Psoas muscle (tissue), 8 donors: ENCODE measurements at places on chromosomes 2 and 18. TPM values are rescaled to one million over a fixed set of nuclear protein-coding genes. Genes with fewer than 3 reads are reported as not detected.
A peak's percentile ranks its signal among the peaks of the same experiment; 100 is the strongest.

Gene PFN4
- total RNA-seq = 0.24 TPM

Gene SERPINB7
- total RNA-seq = not detected

Gene DGUOK
- 20.3 TPM for total RNA-seq

Gene RAPH1
- 40.6 TPM for total RNA-seq

Gene LYPD1
- total RNA-seq = not detected

Gene EPHA4
- total RNA-seq = 5.9 TPM

Gene LINC00305
- not detected for total RNA-seq

Gene CFAP221
- 0.36 TPM for total RNA-seq

Gene MOCOS
- total RNA-seq = 0.91 TPM

Gene ICOS
- total RNA-seq = not detected

Gene RTP5
- total RNA-seq = not detected

Gene REG3A
- total RNA-seq = not detected

Gene SLC16A14
- 0.75 TPM for total RNA-seq

Gene CDH19
- 0.13 TPM for total RNA-seq

GRCh38 chr2:54678719-54679118 is 44.7 kb upstream of the EML6 start:
- no peaks in the 10 kb centered on the region for H3K27me3 ChIP-seq
- no peaks in the 10 kb centered on the region for H3K36me3 ChIP-seq
- DNase-seq = no peak
- H3K4me3 ChIP-seq = no peak overlapping the region

DNA sequence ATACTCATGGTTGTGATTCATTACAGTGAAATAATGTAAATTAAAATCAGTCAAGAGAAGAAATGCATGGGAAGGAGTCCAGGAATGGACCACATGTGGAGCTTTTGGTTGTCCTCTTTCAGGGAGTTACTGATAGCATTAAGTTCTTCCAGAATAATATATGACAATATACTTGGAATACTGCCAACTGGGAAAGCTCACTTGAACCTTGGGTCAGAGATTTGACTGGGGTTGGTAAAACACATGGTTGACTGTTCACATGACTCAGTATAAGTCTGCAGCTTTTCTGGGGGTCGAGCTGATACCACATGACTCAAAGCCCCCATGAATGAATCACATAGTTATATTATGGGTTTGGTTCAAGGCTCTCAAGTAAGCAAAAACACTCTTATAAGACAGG is 1109.0 kb upstream of the CHAC2 start:
- H3K4me3 ChIP-seq = no peak overlapping the region
- no peaks in the 10 kb centered on the region for H3K4me1 ChIP-seq
- H3K36me3 ChIP-seq = no peaks in the 10 kb centered on the region
- H3K27me3 ChIP-seq = no peaks in the 10 kb centered on the region

- peak; percentile 62 for DNase-seq
- peaks cover 50% of the 10 kb centered on the region for H3K4me1 ChIP-seq
- H3K36me3 ChIP-seq = no peaks in the 10 kb centered on the region
- H3K4me3 ChIP-seq = peak overlapping the region; percentile 99
Measured at GRCh38 chr2:222861411-222862105, 722 bp downstream of the ACSL3 start.

GRCh38 chr2:17736989-17737388 is 16.6 kb downstream of the SMC6 start:
- DNase-seq = no peak
- H3K27ac ChIP-seq = no peak overlapping the region
- no peaks in the 10 kb centered on the region for H3K27me3 ChIP-seq
- H3K4me3 ChIP-seq = no peak overlapping the region
- peaks cover 7% of the 10 kb centered on the region for H3K36me3 ChIP-seq

DNA sequence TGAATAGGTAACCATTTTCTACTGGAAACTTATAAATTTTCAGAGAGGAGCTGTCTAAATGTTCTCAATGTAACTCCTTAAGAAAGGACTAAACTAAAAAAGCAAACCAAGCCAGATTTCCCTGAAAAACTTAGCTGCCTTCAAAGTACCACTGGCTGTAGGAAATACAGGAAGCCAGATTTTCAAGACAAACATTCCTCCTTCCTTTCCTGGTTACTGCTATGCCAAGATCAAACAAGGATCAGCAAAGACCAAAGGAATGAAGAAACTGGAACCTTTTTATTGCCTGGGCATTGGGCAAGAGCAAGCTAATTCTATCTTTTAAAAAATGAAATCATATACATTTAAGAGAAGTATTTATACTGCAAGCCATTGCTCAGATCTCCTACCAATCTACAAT is 212.7 kb downstream of the DYM start:
- no peak for DNase-seq
- H3K27ac ChIP-seq = no peak overlapping the region
- no peak overlapping the region for H3K4me3 ChIP-seq
- no peaks in the 10 kb centered on the region for H3K4me1 ChIP-seq
- no peaks in the 10 kb centered on the region for H3K36me3 ChIP-seq

DNA sequence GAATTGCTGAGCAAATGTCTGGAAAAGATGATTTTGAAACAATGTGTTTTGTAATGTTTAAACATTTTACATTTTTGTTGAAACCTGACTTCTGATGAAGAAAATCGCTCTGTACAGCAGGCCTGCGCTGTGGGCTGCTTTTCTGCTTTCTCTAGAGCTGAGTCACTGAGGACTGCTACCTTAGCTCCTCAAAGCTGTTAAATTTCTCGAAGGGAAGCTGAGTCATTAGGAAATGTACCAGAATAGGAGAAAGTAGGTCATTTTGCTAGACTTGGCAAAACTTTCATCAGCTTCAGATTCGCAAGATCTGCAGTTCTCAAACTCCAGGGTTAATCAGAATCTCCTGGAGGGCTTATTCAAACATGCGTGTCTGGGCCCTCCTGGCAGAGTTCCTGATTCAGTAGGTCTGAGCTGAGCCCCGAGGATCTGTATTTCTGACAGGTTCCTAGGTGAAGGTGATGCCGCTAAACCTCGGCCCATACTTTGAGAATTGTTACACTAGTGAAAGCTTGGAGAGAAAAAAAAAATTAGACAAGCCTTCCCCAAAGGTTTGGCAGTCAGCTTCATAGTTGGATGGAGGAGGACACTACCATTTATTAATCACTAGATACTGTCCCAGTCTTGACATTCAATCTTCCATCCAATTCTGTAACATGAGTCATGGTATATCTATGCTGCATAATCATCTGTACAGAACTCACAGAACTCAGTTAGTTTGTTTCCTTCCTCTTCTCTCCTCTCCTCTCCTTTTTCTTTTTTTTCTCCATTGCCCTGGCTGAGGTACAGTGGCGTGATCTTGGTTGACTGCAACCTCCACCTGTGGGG is 297.6 kb downstream of the PARD3B start:
- H3K36me3 ChIP-seq = no peaks in the 10 kb centered on the region
- H3K4me3 ChIP-seq = peak overlapping the region; percentile 11
- peak overlapping the region; percentile 67 for H3K27ac ChIP-seq
- no peaks in the 10 kb centered on the region for H3K27me3 ChIP-seq
- peaks cover 25% of the 10 kb centered on the region for H3K4me1 ChIP-seq
- DNase-seq = peak; percentile 68

GRCh38 chr2:162475661-162476060 is 131.7 kb downstream of the GCA start:
- H3K36me3 ChIP-seq = no peaks in the 10 kb centered on the region
- no peak overlapping the region for H3K27ac ChIP-seq
- H3K4me3 ChIP-seq = no peak overlapping the region
- H3K4me1 ChIP-seq = no peaks in the 10 kb centered on the region

DNA sequence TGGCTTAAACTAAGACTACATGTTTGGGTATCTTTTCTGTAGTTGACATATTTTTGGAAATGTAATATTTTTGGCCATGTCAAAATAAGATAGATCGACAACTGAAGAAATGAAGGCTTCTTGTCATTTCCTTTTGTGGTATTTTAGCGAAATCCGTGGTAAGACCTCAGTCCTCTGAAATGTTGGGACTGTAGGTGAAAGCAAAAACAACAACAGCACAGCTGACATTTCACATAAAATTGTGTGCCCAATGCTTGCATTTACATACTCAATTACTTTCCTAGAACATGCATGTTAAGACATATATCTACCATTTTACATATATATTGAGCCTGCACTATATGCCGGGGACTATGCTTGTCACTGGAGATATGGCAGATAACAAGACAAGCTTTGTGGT is 50.2 kb downstream of the SPP2 start:
- no peak overlapping the region for H3K27ac ChIP-seq
- no peaks in the 10 kb centered on the region for H3K4me1 ChIP-seq
- no peaks in the 10 kb centered on the region for H3K36me3 ChIP-seq
- DNase-seq = no peak

GRCh38 chr2:60652832-60653340 is 99.4 kb upstream of the BCL11A start:
- no peaks in the 10 kb centered on the region for H3K4me1 ChIP-seq
- H3K36me3 ChIP-seq = no peaks in the 10 kb centered on the region
- no peak overlapping the region for H3K27ac ChIP-seq
- no peak for DNase-seq
- no peaks in the 10 kb centered on the region for H3K27me3 ChIP-seq
- peak overlapping the region; percentile 45 for H3K4me3 ChIP-seq

GRCh38 chr2:84038866-84039265 is 420.2 kb downstream of the SUCLG1 start:
- no peak overlapping the region for H3K27ac ChIP-seq
- H3K4me1 ChIP-seq = no peaks in the 10 kb centered on the region
- no peak overlapping the region for H3K4me3 ChIP-seq

GRCh38 chr2:64819774-64820688 is 166.3 kb upstream of the SERTAD2 start:
- H3K27me3 ChIP-seq = no peaks in the 10 kb centered on the region
- DNase-seq = no peak

DNA sequence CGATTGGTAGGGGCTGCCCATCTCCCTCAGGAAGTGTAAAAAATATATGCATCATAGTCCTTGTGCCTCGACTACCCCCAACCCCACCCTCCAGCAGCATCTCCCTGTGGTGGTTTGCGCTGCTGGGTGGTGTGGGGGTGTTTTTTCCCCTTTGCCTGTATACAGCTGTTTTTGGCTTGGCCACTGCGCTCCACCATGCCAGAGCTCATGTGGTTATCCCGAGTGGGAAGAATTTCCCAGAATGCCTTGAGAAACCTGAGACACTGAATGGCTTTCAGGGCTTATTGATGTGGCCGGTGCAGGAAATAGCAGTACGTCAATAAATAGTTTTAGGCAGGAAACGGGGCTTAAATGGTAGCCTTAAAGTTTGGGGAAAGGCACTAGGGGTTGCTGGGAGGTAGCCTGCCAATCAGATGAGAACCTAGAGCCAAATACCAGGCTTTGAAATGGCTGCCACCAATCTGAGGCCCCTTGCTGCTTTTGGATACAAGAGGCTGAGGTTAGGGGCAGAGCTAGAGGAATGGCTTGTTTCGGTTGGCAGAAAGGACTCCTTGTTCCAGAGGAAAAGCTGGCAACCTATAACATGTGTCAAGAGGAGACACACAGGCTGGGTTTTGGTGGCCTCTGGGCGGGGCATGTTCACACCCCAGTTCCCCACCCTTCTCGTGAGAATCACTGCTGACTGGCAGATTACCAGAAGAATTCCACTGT is 144.1 kb downstream of the SMAD7 start:
- H3K4me3 ChIP-seq = no peak overlapping the region
- H3K4me1 ChIP-seq = peaks cover 17% of the 10 kb centered on the region
- H3K27ac ChIP-seq = peak overlapping the region; percentile 30
- peak; percentile 55 for DNase-seq
- no peaks in the 10 kb centered on the region for H3K27me3 ChIP-seq
- H3K36me3 ChIP-seq = no peaks in the 10 kb centered on the region

- H3K4me1 ChIP-seq = peaks cover 22% of the 10 kb centered on the region
- H3K27ac ChIP-seq = peak overlapping the region; percentile 99
- no peaks in the 10 kb centered on the region for H3K36me3 ChIP-seq
- H3K27me3 ChIP-seq = no peaks in the 10 kb centered on the region
- H3K4me3 ChIP-seq = peak overlapping the region; percentile 78
- no peak for DNase-seq
Measured at GRCh38 chr2:197453914-197454398, 604 bp downstream of the COQ10B start.

DNA sequence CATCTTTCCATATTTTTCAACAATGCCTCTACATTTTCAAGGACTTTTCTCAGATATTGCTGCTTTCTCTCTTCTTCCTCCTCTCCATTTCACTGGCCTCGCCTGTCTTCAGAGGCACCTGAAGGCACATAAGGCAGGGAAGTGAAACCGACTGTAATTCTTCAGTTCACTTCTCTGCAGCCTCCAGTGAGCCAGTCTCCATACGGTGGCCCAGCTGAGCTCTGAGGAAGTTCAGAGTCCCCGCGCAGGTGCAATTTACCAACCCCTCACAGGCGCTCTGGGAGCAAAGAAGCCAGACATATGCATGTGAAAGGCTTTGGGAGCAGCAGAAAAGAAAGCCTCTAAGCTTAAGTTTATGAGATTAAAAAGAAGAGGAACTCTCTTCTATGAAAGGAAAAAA is 12.4 kb downstream of the KLHL14 start:
- DNase-seq = no peak
- H3K4me1 ChIP-seq = no peaks in the 10 kb centered on the region
- H3K27me3 ChIP-seq = no peaks in the 10 kb centered on the region
- H3K4me3 ChIP-seq = no peak overlapping the region

GRCh38 chr2:239522002-239522739 is 121.4 kb upstream of the HDAC4 start:
- H3K27ac ChIP-seq = no peak overlapping the region
- DNase-seq = peak; percentile 7
- H3K27me3 ChIP-seq = no peaks in the 10 kb centered on the region
- peaks cover 7% of the 10 kb centered on the region for H3K4me1 ChIP-seq
- no peaks in the 10 kb centered on the region for H3K36me3 ChIP-seq

GRCh38 chr18:63788447-63789096 is 13.4 kb downstream of the SERPINB7 start:
- DNase-seq = no peak
- H3K27me3 ChIP-seq = no peaks in the 10 kb centered on the region
- no peak overlapping the region for H3K4me3 ChIP-seq
- H3K4me1 ChIP-seq = no peaks in the 10 kb centered on the region
- no peaks in the 10 kb centered on the region for H3K36me3 ChIP-seq
